B cell (primary cell): ENCODE measurements at places on chromosomes 12 and 14. TPM values are rescaled to one million over a fixed set of nuclear protein-coding genes. Genes with fewer than 3 reads are reported as not detected.

- no peak for DNase-seq
These were observed 28.2 kb upstream of the RNASE1 start for GRCh38 chr14:20830831-20831230.

Gene CCDC196
- not detected in 2 replicates for total RNA-seq

GRCh38 chr12:68367116-68367515, 35.0 kb upstream of the MDM1 start:
- no peak for DNase-seq

Gene SRRM4
- not detected in 2 replicates for total RNA-seq
